CD4-positive, CD25-positive, alpha-beta regulatory T cell (primary cell): ENCODE measurements at places on chromosomes 6 and 20.

DNA sequence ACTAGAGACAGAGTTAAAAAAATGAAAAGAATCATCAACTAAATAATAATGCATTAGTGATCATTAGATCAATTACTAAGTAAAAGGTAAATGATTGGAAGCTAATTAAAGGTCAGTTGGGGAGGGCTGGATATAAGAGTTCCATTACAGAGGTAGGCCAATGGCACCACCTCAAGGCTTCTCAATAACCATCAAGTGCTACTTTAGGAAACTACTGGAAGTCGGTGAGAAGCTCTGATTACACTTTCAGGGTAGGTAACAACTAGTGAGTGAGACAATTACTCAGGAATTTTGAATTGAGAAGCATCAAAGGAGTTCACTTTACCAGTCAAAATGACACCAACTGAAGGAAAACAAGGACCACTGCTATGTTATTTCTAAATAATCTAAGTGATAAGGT is 90.2 kb upstream of the HDAC2 start:
- DNase-seq, result no peak

- DNase-seq, result no peak
These were observed 13.4 kb downstream of the SLC22A16 start for GRCh38 chr6:110462884-110463481.

DNA sequence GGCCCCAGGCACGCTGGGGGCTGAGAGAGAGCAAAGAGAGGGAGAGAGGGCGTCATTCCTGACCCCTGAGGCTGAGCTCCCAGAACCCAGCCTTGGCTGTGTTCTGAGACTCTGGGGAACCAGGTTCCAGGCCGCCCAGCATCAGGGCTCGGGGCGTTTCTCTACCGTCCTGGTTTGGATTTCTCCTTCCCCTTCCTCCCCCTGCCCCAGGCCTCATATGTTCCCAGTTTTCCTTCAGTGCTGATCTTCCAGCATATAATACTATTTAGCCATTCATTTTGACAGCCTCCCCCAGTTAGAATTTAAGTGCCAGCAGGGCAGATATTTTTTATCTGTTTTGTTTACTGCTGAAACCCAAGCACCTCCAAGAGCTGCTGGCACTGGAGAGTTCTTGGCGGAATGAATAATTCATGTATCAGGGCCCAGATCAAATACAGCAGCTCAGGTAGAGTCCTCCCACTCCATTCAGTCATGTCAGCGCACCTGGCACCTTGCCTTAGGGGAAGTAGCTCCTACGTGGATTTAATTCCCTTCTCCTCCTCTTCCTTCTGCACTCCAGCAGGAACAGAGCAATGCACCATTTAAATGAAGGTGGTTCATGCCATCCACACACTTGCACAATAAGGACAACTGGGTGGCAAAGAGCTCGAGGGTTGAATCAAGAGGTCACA is 23.4 kb upstream of the FRMD1 start:
- no peak for DNase-seq

DNA sequence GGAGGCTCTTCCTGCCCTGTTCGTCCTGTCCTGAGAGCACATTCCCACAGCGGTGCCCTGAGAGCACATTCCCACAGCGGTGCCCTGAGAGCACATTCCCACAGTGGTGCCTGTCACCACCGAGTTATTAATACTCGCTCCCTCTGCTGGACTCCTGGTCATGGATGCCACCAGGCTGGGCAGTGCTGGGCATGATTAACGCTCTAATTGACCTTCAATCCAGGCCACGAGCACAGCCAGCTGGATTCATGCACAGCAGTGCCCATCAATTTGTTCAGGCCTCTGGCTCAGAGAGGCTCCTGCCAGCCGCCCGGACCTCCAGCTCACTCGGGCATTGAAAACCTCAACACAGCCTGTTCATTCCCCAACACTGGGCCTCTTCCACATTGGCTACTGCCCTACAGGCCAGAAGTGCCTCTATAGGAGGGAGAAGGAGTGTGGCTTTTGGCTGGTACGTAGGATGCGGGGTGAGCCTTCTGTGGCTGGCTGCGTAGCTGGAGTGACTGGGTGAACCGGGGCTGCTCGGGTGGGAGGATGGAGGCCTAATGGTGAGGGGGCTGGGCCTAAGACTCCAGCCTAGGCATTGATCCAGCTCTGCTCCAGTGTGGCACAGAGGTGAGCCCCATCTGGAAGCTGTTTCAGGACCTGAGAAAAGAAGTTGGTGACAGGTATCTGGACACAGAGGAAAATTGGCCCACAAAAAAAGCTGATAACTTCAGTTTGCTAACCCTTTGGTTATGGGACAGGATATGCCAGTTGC is 9.3 kb downstream of the IP6K3 start:
- DNase-seq, result no peak
